ENCODE measurements at places on chromosomes 4 and X.

GRCh38 chr4:3516061-3516835 is 16.0 kb downstream of the LRPAP1 start:
- DNase-seq: no peak

DNA sequence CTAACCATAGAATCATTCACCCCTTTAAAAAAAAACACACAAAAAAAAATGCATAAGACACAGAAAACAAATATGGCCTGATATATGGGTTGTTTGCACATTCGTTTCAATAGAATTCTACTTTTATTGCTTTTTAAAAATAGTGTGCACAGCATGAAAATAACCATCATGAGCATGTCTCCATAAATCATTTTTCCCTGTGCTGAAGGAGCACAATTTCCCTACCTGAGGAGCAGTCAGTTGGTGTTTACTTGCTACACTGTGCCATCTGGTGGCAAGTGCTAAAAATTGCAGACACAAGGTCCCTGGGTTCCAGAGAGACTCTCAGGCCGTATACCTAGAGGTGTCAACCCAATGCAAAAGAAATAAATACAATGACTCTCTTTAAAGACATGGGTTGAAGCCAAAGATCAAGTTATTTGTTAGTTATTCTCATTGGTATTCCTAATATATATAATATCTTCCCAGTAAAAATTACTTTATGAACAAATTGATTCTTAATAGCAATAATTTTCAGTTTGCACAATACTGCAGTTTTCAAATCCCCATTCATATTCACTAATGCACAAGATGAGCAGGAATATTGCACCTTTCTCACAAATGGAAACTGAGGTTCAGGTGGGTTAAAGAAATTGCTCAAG is 551.4 kb downstream of the IQCM start:
- DNase-seq: no peak

DNA sequence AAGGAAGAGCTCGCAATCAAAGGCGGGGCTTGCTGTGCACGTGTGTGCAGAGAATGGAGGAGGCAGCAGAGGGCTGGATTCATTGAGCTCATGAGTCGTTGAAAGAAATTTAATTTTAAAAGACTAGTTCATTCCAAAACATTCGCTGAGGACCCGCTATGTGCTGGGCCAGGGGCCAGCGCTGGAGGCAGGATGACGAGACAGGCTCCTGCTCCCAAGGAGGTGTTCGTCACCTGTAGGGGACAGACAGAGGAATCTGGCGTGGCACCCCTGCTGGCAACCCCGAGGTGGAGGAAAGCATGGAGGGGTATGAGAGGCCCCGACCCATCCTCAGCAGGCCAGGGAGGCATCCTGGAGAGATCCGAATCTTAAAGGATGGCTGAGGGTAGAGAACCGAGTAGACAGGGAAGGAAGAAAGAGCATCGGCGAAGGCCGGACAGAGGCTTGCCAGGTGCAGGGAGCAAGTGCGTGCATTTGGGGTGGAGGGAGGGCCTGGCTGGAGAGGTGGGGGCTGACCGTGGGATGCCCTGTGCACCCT is 96.4 kb downstream of the CPZ start:
- no peak for DNase-seq

- no peak for DNase-seq
Measured at GRCh38 chrX:19893727-19894126, 6.3 kb upstream of the SH3KBP1 start.

- no peak for DNase-seq
Measured at GRCh38 chrX:12955882-12956703, 18.8 kb upstream of the TMSB4X start.

GRCh38 chr4:100590325-100590724 is 72.5 kb upstream of the EMCN start:
- DNase-seq: no peak

DNA sequence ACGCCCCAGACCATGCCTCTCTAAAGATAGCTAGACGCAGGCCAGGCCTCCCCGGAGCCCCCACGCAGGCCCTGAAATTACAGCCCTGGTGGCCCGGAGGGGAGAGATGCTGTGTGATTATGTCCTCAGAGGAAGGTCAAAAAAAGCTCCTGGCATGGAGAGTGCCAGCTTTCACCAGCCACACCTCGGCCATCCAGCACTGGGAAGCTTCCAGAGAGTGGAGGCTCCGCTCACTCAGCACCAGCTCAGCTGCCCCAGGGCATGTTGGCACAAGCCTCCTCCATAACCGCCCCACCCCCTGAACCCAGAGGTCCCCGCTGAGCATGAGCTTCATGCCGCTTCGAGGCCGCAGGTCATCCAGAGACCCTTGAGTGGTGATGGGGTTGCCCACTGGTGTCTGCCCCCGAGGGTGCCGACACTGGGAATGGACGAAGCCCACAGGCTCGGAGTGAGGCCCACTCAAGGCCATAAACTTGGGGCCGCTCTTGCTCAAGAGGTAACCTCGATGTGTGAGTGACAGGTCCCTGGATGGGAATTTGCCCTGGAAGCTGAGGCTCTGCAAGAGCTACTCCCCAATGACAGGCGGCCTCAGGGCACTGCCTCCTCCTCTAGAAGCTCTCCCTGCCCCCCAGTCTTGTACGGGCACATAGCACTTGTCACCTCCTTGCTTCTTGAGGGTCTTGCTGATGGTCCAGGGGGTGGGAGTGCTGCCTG is 4.4 kb upstream of the BGN start:
- no peak for DNase-seq

- no peak for DNase-seq
Measured at GRCh38 chr4:78766026-78766425, 10.1 kb upstream of the BMP2K start.

GRCh38 chr4:168797738-168798375 is 212.2 kb downstream of the CBR4 start:
- DNase-seq: no peak

DNA sequence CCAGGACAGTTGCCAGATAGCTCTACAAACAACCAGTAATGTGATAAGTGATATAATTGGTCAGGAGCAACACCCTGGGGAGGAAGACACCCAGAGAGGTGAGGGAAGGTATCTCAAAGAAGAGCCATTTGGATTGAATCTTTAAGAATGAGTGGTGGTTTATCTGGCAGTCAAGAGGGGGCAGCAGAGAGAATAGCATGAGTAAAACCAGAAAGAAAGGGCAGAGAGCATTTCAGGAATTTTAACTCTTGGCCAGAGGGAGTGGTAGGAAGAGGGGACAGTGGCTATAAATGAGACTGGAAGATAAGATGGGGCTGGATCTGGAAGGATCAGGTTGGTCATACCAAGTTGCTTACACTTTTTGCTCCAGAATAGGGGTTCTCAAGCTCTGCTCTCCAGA is 5.9 kb upstream of the SEPTIN6 start:
- no peak for DNase-seq

DNA sequence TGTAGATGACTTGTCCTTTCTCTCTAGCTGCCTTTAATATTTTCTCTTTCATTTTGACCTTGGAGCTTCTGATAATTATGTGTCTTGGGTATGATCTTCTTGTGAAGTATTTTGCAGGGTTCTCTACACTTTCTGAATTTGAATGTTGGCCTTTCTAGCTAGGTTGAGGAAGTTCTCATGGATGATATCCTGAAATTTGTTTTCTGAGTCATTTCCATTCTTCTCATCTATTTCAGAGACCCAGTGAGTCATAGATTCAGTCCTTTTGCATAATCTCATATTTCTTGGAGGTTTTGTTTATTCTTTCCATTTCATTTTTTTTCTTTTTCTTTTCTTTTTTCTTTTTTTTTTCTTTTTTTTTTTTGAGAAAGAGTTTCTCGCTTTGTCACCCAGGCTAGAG is 585.7 kb upstream of the PABPC4L start:
- DNase-seq: no peak
